ENCODE measurements at places on chromosomes 13 and 19.
A peak's percentile ranks its signal among the peaks of the same experiment; 100 is the strongest.

DNA sequence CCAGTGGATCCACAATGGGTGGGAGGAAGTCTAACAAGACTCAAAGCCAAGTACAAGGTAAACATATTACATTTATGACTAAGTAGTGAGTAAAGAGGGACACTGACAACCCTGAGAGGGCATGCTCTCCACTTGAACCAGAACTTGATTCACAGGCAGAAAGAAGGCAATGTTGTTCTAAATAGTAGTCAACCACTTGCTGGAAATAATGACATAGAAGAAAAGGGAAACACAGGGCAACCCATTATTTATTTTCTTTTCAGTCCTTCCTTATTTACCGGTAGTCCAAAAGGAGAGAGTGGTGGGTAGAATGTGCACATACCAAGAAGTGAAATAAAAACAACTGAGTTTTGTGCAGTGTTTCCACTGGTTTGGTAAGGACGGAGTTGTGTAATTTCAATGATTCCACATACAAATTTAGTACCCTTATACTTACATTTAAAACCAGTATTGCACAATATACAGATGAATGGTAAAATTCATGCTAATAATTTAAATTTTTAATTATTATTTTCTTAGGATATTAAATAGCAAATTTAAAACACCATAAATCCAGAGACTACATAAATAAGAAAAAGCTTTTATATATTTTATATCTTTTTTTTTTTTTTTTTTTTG is 65.9 kb downstream of the ENOX1 start:
- H3K27me3 ChIP-seq, result no peaks in the 10 kb centered on the region
- no peak overlapping the region for H3K27ac ChIP-seq
- no peak overlapping the region for H3K4me3 ChIP-seq
- peak; percentile 28 for DNase-seq
- no peaks in the 10 kb centered on the region for H3K4me1 ChIP-seq
- no peaks in the 10 kb centered on the region for H3K36me3 ChIP-seq

- H3K4me1 ChIP-seq, result no peaks in the 10 kb centered on the region
- no peak for DNase-seq
- H3K27me3 ChIP-seq, result no peaks in the 10 kb centered on the region
- no peak overlapping the region for H3K4me3 ChIP-seq
- H3K27ac ChIP-seq, result no peak overlapping the region
Measured at GRCh38 chr19:30593975-30594745, 222.0 kb downstream of the ZNF536 start.

DNA sequence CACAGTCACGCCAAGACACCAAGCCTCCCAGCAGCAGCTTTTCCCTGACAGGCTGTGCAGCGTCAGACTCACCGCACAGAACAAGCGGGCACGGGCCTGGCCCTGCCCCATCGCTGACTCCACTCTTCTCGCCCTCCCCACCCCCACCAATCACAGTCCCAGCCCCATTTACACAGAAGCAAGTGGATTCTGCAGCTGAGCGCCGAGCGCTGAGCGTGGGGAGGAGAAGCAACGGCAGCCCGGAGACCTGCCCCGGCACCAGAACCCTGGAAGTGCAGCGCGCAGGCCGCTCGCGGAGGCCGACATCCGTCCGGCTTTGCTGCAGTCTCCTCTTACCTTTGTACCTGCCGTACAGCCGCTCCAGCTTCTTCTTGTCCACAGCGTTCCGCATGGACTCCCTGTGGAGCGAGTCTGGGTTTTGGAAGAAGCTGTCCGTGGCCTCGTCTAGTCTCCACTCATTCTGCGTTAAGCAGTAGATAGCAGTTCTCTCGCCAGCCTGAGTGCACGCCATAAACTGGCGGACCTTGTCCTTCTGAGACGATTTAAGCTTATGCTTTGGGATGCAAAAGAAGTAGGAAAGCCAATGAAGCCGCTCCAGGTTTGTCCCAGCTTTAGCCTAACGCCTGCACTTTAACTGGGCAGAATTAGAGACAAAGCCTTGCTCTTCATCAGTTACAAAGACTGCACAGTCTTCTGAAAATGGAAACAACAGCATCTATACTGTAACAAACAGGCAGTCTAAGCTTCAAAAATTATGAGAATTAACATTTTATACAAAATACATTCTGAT is 6.8 kb downstream of the DCUN1D2 start:
- H3K27me3 ChIP-seq, result no peaks in the 10 kb centered on the region
- peaks cover 5% of the 10 kb centered on the region for H3K36me3 ChIP-seq
- H3K4me3 ChIP-seq, result no peak overlapping the region
- H3K27ac ChIP-seq, result no peak overlapping the region
- no peak for DNase-seq

GRCh38 chr13:78540058-78540457 is 63.3 kb downstream of the POU4F1 start:
- H3K36me3 ChIP-seq, result no peaks in the 10 kb centered on the region
- no peak overlapping the region for H3K27ac ChIP-seq
- H3K4me3 ChIP-seq, result no peak overlapping the region
- no peaks in the 10 kb centered on the region for H3K27me3 ChIP-seq

- H3K4me1 ChIP-seq, result peaks cover 12% of the 10 kb centered on the region
- no peaks in the 10 kb centered on the region for H3K27me3 ChIP-seq
- DNase-seq, result no peak
Measured at GRCh38 chr13:30714629-30715371, 20.5 kb upstream of the ALOX5AP start.

- peaks cover 15% of the 10 kb centered on the region for H3K36me3 ChIP-seq
Measured at GRCh38 chr19:1261538-1261797, 7.7 kb upstream of the CIRBP start.

GRCh38 chr19:4694211-4694987 is 24.3 kb upstream of the MYDGF start:
- DNase-seq, result peak; percentile 99
- H3K27ac ChIP-seq, result peak overlapping the region; percentile 17
- peaks cover 9% of the 10 kb centered on the region for H3K4me1 ChIP-seq
- peaks cover 32% of the 10 kb centered on the region for H3K36me3 ChIP-seq
- H3K27me3 ChIP-seq, result no peaks in the 10 kb centered on the region

GRCh38 chr19:58385891-58386575 is 1.0 kb upstream of the RPS5 start:
- H3K36me3 ChIP-seq, result peaks cover 2% of the 10 kb centered on the region
- H3K27me3 ChIP-seq, result no peaks in the 10 kb centered on the region
- H3K4me1 ChIP-seq, result peaks cover 14% of the 10 kb centered on the region

- no peaks in the 10 kb centered on the region for H3K27me3 ChIP-seq
- DNase-seq, result no peak
- H3K27ac ChIP-seq, result no peak overlapping the region
- no peaks in the 10 kb centered on the region for H3K4me1 ChIP-seq
- no peak overlapping the region for H3K4me3 ChIP-seq
Measured at GRCh38 chr13:40648841-40649240, 17.6 kb downstream of the FOXO1 start.

GRCh38 chr13:34207872-34208271 is 389.9 kb downstream of the RFC3 start:
- no peaks in the 10 kb centered on the region for H3K36me3 ChIP-seq
- peaks cover 3% of the 10 kb centered on the region for H3K4me1 ChIP-seq
- H3K27ac ChIP-seq, result no peak overlapping the region
- H3K4me3 ChIP-seq, result no peak overlapping the region

GRCh38 chr19:11495481-11495880 is 10.2 kb downstream of the ZNF653 start:
- H3K27me3 ChIP-seq, result no peaks in the 10 kb centered on the region
- no peaks in the 10 kb centered on the region for H3K4me1 ChIP-seq
- no peak overlapping the region for H3K4me3 ChIP-seq
- DNase-seq, result no peak
- H3K36me3 ChIP-seq, result peaks cover 2% of the 10 kb centered on the region

GRCh38 chr13:63693696-63694095 is 2278.0 kb upstream of the PCDH20 start:
- no peaks in the 10 kb centered on the region for H3K4me1 ChIP-seq
- no peaks in the 10 kb centered on the region for H3K36me3 ChIP-seq
- no peak overlapping the region for H3K27ac ChIP-seq
- no peak overlapping the region for H3K4me3 ChIP-seq

GRCh38 chr19:42176649-42176989 is 40.9 kb downstream of the DEDD2 start:
- H3K4me3 ChIP-seq, result peak overlapping the region; percentile 60
- H3K27me3 ChIP-seq, result peaks cover 61% of the 10 kb centered on the region
- peaks cover 2% of the 10 kb centered on the region for H3K4me1 ChIP-seq
- no peak for DNase-seq

DNA sequence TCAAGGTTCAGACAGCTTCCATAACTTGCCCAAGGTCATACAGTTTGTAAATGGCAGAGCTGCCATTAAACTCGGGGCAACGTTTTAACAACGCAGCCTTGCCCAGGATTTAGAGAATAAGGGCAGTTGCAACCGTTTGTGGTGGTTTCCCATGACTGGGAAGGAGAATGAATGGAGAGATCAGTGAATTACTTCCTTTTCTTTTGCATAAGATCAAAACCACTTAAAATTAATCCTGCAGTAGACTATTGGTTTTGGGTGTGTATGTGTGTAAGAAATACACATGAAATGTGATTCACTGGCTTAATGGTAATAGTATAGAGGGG is 179.1 kb upstream of the MIR17HG start:
- H3K27ac ChIP-seq, result no peak overlapping the region
- no peak overlapping the region for H3K4me3 ChIP-seq
- no peak for DNase-seq
- H3K4me1 ChIP-seq, result no peaks in the 10 kb centered on the region
- no peaks in the 10 kb centered on the region for H3K36me3 ChIP-seq

DNA sequence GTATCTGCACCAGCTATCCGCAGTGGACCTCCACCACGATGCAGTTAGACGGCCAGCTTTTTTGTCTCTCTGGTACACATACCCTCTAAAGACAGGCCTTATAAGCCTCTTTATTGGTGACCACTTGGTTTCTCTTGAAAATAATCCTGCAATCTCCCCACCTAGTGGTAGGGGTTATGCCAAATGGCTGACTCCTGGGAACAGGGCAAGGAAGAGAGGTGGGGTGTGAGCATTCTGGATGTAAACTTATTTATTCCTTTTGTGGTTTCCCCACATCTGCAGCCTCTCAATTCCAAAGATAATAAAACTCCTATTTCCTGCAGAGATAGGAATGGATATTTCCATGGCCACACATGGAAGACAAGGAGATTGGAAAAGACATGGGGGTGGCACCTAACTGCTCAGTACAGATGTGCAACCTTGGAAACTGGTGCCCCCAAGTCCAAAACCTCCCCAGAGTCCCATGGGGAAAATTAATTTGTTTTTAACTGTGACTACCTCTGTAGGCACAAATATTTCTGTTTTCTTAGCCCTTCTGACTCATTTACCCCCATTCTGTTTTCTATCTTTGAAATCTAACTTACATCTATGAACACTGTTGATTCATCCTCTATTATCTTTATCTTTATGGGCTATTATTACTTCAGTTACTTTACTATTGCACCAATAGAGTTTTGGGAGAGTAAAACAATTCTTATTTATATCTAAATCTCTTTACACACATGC is 112.7 kb upstream of the TSHZ3 start:
- no peak overlapping the region for H3K4me3 ChIP-seq
- no peaks in the 10 kb centered on the region for H3K36me3 ChIP-seq
- H3K27ac ChIP-seq, result no peak overlapping the region
- H3K27me3 ChIP-seq, result no peaks in the 10 kb centered on the region
- no peaks in the 10 kb centered on the region for H3K4me1 ChIP-seq

DNA sequence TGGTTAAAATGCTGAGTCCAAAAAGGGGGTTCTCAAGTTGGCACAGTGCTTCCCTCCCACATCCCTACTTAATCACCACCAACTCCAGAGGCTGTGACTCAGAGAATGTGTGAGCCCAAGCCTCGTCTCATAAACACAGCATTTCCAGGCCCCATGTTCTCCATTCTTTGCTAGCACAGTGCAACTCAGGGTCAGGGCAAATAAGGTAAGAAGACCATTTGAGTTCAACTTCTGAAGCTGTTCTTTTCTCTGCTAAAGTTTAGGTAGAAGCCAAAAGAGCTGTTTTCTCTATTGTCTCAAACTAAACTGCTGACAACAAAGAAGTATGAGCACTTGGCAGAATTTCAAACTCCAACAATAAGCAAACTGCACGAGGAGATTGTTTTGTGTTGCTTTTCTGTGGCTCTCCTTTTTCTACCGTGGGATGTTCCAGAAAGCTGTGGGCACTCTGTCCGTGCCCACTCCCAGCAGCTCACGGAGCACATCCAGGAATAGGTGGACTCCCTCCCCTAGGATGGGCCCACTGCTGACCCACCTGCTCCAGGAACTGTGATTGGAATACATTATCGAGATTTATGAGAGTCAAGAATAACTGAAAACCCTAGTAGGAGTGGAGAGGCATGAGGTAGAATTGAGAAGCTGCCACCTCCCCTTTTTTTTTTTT is 494.3 kb downstream of the COG6 start:
- H3K27me3 ChIP-seq, result no peaks in the 10 kb centered on the region
- DNase-seq, result peak; percentile 91
- no peak overlapping the region for H3K4me3 ChIP-seq
- H3K36me3 ChIP-seq, result no peaks in the 10 kb centered on the region
- H3K4me1 ChIP-seq, result peaks cover 11% of the 10 kb centered on the region
- H3K27ac ChIP-seq, result no peak overlapping the region

GRCh38 chr19:9835507-9835949 is 410 bp downstream of the PIN1 start:
- peak overlapping the region; percentile 68 for H3K4me3 ChIP-seq
- H3K4me1 ChIP-seq, result peaks cover 5% of the 10 kb centered on the region
- DNase-seq, result no peak
- no peaks in the 10 kb centered on the region for H3K27me3 ChIP-seq
- H3K27ac ChIP-seq, result peak overlapping the region; percentile 58
- peaks cover 3% of the 10 kb centered on the region for H3K36me3 ChIP-seq

DNA sequence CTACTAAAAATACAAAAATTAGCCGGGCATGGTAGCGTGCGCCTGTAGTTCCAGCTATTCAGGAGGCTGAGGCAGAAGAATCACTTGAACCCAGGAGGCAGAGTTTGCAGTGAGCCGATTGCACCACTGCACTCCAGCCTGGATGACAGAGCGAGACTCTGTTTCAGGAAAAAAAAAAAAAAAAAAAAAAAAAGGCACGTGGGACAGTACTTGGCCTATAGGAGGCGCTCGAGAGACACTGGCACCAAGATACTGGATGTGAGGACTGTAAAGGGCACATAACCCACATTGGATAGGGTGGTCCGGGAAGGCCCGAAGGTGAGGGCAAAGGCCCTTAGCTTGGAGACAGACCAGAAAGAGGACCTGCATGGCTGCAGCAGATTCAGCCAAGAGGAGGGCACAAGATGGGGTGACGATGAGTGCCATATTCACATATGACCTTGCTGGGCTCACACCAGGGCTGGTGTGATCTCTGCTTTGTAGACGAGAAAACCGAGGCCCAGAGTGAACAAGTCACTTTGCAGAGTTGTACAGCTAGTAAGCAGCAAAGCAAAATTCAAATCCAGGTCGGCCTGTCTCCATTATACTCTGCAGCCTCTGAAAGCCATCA is 89.4 kb downstream of the DPF1 start:
- H3K36me3 ChIP-seq, result no peaks in the 10 kb centered on the region
- no peaks in the 10 kb centered on the region for H3K27me3 ChIP-seq
- no peak for DNase-seq
- H3K4me3 ChIP-seq, result no peak overlapping the region
- H3K4me1 ChIP-seq, result no peaks in the 10 kb centered on the region

Data from fibroblast of lung (primary cell).